ENCODE measurements at places on chromosomes 1 and 21. TPM values are rescaled to one million over a fixed set of nuclear protein-coding genes. Genes with fewer than 3 reads are reported as not detected.

DNA sequence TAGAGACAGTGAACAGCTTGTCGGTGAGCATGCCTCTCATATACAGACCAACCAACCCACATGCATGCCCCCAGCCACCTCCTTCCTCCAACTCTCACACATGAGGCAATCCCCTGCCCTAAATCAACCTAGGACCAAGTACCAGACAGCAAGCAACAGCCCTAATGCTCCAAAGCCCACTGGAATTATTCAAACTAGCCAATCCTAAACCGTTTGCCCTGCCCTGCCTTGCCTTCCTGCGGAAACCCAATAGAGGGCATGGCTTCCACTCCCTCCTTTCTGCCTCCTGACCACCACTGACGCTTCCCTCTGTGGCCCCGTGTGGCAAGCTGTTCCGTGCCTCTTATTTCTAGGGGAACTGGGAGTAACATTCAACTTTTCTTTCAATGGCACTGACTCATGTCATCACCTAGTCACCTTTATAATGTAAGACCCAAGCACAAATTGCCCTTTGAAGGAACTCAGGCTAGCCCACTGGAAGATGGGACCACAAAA, 129.3 kb upstream of the GJB5 start:
- DNase-seq: no peak

DNA sequence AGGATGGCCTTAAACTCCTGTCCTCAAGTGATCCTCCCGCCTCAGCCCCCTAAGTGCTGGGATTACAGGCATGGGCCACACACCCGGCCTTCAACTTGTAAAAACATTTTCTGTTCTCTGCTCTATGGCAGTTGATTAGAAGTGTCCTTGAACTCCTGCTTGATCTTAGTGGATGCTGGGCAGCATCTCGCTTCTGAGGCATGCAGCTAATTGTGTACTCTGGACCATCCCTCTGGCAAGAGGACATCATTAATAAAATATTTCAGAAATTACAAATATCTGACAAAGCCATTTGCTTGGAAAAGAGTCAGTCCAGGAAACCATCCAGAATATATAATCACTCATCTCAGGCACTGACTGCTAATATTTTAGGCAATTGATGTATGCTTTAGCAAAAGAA, 8.1 kb downstream of the NGF start:
- DNase-seq: no peak

- DNase-seq: no peak
Measured at GRCh38 chr1:115062542-115063004, 26.7 kb downstream of the TSPAN2 start.

- DNase-seq: no peak
Measured at GRCh38 chr1:204841316-204841715, 29.3 kb upstream of the NFASC start.

DNA sequence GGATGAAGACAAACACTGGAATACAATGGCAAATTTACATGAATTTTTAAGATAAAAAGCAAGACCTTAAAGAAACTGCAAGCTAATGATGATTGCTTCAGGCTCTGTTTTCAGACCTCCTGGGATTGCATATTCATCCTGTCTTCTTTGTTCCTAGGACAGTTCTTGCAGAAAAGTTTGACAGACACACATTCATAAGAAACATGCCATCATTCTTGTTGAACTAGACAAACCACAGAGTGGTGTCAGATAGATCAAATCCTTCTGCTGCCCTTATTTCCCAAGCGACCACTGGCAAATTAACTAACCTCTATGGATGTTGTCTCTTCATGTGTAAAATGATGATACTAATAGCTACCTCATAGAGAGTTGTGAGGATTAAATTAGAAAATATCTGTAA, 181.3 kb downstream of the KCTD3 start:
- DNase-seq: no peak

Gene AIM2
- total RNA-seq: not detected
